Stimulated activated CD8-positive, alpha-beta memory T cell treated with anti-CD3 and anti-CD28 coated beads, Interleukin-7, amount 100 ng/mL, for 1 hour (primary cell): ENCODE measurements at places on chromosomes 5 and 9.
A peak's percentile ranks its signal among the peaks of the same experiment; 100 is the strongest.

DNA sequence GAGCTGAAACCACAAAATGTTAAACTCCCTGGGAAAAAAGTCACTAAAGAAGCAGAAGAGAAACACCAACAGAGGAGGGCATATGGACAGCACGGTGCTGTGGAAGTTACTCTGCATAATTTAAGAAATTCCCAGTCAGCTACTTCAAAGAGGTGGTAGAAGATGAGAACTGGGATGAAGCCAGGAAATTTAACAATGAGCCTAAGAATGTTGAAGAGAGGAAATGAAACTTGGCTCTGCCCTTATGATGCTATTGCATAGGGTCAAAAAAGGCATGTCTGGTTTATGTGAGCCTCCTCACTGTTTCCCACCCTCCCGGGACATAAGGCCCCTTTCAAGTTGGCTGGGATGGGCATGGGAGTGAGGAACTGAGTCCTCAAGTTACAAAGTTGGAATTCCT is 25.4 kb upstream of the SNX18 start:
- no peak for DNase-seq

DNA sequence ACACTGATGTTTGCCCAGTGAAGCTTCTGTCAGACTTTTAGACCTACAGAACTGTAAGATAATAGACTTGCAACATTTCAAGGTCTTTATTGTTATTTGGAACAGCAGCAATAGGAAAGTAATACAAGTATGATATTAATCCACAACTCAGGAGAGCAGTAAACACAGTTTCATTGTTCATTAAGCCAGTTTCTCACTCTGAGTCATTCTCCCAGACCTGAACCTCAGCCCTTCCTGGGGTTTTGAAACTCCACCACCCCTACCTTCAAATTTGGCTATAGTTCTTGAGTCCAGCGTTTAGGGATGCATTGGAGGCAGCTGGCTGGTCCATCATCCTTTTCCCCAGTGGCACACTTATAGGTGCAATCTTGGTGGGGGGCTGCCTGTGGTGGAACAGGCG is 203.2 kb downstream of the RAB3C start:
- DNase-seq: no peak

DNA sequence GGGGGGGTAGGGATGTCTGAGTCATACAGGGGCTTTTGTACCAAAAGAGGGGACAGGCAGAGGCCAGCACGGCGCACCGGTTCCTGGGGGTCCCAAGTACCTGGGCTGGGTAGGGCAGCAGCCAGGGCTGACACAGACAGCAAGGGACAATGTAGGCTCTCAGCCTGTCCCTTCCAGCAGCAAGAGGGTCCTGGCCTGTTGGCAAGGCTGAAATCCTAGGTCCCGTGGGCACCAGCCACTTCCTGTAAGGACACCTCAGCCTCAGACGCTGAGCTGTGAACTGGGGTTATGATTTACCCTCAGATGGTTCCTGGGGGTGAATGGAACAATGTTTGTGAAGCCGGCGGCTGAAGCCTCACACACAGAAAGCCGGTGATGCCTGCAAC is 41.3 kb downstream of the NACC2 start:
- no peak for DNase-seq

GRCh38 chr5:58407042-58407719 is 52.7 kb downstream of the PLK2 start:
- DNase-seq: no peak

- no peak for DNase-seq
These were observed 1.5 kb downstream of the CACNA1B start for GRCh38 chr9:137879052-137879451.

DNA sequence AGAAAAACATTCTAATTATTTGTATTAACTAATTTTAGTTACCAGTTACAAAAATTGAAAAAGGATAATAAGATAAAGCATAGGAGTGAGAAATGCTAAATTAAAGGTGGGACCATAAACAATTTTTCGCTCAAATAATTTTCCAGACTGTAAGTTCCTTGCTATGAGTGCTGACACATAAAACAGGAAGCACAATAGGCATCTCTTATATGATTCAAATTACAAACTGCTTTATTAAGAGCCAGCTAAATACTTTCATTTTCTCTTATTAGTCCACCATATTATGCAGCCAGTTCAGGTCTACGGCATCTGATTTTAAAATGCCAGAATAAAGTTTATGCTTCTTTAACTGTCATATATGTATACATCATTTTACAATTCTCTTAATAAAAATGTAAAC is 4.4 kb downstream of the RC3H2 start:
- DNase-seq: no peak

DNA sequence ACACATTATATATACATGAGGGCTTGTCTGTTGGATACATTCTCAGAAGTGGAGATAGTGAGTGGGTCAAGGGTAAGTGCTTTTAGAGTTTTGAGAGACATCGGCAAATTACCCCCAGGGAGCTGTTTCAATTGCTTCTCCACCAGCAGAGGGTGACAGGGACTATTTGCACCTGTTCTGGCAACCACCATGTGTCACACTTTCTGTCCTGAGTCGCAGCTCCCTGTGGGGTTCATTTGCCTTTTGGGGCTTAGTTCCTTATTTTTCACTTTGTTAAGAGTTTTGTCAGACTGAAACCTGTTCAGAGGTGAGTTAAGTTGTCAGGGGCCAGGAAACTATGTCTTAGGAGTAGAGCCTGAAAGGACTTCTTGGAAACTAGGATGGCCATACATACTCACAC is 20.1 kb upstream of the SLC36A1 start:
- DNase-seq: no peak

- no peak for DNase-seq
These were observed 7.2 kb downstream of the EPB41L4A start for GRCh38 chr5:112411903-112412302.

DNA sequence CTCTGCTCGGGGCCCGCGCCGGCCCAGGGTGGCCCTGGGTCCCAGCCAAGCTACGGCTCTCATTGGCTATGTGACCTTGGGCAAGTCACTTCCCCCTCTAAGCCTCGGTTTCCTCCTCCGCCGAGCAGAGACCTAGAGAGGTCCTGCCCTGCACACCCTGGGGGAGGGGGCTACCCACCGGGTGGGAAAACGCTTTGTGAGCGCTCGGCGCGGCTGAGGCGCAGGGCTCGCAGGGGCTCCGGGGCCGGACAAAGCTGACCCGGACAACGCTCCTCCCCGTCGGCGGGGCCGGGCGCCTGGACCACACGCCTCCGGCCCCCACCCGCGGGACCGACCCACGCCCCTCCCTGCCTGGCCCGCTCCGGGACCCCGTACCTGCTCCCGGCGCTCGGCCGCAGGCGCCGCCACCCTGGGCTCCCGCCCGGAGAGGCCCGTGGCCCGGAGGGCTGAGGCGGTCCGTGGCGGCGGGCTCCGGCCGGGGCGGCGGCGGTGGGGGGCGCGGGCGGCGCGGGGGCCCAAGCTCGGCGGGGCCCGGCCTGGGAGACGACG is 85.7 kb upstream of the MELK start:
- no peak for DNase-seq

GRCh38 chr5:1347571-1347970 is 2.7 kb upstream of the CLPTM1L start:
- DNase-seq: no peak

GRCh38 chr9:121871431-121872025 is 220.1 kb downstream of the DAB2IP start:
- no peak for DNase-seq

DNA sequence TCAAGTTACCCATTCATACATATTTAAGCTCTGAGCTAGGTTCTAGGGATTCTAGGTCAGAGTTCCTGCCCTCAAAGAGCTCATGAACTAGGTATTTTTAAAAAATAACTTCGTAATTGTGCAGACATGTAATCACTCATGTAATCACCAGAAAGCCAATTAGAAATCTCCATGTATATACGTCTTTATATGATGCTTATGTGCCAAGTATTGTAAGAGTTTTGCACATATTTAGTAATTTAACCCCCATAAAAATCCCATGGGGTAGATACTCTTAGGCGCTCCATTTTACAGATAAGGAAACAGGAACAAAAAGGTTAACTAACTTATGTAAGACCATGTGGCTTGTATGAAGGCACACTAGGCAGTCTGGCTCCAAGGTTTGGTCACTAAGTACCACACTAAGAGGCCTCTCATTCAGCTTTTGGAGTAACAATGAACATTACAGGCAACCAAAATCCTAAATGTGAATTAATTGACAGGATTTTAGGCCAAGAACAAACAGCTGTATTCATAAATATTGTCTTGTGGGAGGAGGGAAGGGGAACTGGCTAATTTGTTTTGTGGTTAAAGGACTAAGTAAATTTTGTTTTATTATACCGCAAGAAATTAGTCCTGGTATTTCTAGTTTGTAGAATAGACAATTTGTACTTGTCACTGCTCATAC is 1.7 kb upstream of the OTULINL start:
- no peak for DNase-seq

DNA sequence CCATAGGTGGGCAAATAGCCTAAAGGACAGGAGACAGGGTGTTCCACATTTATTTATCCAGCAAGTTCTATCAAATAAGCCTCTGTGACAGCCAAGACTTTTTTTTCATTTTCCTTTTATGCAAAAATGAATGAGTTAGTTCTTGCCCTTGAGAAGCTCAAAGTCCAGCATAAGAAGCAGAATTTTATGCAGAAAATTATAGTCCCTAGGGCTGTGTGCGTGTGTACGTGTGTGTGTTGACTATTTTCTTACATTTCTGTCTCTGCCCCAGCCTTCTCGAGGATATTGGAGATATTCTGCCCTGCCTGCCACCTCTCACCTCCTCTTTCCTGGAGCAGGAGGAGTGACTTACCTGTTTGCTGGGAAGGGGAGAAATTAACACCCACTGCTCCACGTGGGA is 221.9 kb downstream of the SREK1 start:
- DNase-seq: no peak

DNA sequence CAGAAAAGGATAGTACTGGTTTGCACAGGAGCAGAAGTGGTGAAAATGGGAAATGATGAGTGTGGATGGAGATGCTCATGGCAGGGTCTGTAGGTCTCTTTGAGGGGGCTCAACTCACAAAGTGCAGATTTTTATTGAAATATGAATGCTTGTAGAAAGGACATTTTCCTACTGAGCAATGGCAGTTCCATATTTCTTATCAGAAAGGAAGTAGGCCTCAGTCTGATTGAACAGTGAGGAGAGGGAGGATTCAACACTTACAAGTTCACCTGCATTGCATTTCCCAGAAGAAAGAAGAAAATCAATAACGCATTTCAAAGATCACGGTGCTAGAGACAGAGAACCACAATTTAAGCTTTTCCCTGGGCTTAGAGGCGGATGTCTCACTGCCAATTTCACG is 49.2 kb downstream of the ANXA2R start:
- no peak for DNase-seq

GRCh38 chr9:127199001-127199791 is 65.4 kb upstream of the GARNL3 start:
- peak; percentile 72 for DNase-seq

GRCh38 chr5:101429241-101429640 is 526.2 kb upstream of the ST8SIA4 start:
- no peak for DNase-seq

DNA sequence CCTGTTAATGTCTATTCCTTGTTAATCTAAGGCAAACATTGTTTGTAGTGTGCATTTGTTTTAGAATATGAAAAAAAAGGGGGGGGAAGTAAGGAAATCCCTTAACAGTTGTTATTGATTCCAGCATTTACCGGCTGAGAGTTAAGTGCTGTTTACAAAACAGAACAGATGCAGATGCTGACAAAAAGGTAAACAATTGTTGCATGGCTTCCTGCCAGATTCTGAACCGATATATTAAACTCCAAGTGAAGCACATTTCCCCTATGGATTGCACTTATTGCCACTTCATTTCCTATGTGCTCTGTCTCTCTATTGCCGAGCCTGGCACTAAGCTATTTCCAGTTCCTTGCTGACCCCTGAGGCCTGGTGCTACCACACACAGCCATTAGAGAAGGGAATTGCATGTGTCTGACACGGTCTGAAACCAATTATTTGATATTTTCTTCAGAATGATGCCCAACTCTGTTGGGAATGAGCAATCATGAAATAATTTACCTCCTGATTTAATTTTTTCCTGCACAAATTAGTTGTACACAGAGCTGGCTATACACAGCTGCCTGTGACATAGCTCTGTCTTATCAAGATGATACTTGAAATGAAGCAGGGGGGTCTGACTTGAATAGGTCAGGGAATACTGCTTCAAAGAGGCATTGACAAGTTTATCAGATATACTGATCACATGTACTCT is 109.8 kb downstream of the KIAA0825 start:
- no peak for DNase-seq

DNA sequence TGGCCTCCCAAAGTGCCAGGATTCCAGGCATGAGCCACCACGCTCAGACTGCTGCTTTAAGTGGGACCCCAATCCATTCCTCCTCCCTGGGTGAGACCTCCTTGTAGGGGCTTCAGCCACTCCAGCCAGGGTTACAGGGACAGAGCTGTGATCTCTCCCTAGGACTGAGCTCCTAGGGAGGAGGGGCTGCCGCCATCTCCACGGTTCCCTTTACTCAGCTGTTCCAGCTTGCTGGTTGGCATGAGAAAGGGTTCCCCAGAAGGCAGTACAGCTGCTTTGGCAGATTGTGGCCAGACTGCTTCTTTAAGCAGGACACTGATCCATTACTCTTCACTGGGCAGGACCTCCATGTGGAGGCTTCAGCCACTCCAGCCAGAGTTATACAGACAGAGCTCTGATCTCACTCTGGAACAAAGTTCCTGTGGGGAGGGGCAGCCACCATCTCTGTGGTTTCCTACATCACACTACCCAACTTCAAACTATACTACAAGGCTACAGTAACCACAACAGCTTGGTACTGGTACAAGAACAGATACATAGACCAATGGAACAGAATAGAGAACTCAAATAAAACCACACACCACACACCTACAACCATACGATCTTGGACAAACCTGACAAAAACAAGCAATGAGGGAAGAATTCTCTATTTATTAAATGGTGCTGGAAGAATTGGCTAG is 7.2 kb downstream of the INSL6 start:
- DNase-seq: no peak

- no peak for DNase-seq
These were observed 26.6 kb downstream of the SKP2 start for GRCh38 chr5:36178524-36178890.

- DNase-seq: no peak
These were observed 75.7 kb upstream of the LARP1 start for GRCh38 chr5:154679501-154679900.

GRCh38 chr5:111976705-111977435 is 219.9 kb upstream of the NREP start:
- no peak for DNase-seq

- no peak for DNase-seq
These were observed 92.8 kb downstream of the SNX18 start for GRCh38 chr5:54610197-54610944.

DNA sequence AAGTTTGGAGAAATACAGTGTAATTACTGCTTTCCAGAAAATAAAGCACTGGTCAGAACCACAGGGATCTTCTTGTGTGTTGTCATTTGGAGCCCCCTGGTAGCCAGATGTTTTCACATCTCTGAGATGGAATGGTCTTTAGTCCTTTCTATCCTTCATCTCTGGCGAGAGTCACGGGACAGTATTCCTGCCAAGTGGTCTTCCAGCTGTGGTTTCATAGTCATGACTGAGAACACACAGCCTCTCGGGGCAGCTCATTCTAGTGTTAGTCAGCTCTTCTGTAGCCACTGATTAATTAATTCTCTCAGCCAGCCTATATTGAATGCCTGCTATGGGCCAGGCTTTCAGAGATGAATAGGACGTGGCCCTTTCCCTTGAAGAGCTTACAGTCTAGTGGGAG is 34.1 kb downstream of the HMGXB3 start:
- DNase-seq: no peak
